ENCODE measurements at places on chromosomes 3 and 15.

DNA sequence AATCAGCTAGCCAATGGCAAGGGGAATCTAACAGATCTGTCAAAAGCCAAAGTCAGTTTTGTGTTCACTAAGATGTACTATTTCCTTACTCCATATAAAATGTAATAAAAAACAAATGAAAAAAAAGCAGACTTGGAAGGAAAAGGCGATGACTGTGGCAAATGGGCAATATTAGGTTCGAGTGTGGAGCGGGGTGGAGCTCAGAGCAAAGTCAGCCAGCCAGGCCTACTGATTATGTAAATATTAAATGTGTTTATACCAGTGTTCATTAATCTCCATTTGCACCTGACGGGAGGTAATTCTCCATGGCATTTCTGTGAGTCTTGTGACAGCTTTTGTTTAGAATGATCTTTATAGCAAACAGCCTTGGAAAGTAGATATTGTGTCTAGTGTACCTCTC, 96.2 kb upstream of the KCNMB2 start:
- DNase-seq, result no peak

DNA sequence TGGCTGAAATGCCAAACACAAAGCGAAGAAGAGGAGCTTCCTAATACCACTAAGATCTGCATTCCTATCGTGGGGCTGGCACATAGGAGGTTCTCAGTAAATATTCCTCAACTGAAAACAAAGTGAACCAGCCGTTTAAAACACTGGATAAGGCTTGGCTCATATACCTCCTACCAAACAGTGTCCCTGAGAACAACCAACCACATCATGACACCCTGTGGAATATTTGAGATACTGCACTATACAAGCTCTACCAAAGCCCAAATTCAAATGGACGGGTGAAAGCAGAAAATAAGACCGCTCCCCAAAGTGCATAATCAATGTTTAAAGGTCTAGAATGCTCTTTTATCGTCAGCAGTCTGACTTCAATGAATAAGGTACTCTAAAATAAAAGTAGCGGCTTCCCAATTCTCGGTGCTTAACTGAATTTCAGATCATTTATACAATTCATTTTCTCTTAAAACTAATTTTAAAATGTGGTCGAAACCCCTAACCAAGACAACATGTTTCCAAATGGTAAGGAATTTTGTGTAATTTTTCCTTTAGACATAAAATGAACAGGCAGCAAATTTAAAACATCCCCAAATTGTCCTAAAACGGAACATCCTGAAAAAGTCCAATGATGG, 425.8 kb downstream of the ERC2 start:
- DNase-seq, result no peak

DNA sequence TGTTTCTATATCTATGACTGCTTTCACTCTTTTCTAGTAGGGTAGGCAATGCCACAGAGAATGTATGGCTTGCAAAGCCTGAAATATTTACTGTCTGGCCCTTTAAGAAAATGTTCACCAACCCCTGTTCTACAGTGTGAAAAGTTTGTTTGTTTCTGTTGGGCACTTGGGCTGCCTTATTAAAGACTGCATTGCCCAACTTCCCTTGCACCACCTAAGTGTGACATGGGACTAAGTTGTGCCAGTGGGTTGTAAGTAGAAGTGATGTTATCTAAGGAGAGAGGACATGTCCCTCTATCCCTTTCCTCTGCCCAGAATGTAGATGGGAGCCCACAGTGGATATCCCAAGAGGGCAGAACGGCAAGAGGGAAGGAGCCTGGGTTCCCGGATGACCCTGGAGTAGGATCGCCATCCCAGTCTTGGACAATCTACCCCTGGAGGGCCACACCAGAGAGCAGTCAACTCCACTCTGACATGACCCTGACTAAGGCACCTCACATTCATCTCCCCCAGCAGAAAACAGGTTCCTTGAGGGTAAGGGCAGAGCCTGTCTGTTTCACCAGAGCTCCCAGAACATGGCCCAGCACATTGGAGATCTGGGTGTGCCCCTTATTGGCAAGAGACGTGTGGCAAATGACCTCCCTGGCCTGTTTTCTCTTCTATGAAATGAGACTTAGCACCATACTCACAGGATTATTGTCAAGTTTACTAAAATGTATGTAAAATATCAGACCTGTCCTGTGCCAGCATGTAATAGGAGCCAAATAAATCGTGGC, 138.8 kb downstream of the SMAD6 start:
- no peak for DNase-seq

GRCh38 chr15:37893309-37893708, 41.1 kb upstream of the TMCO5A start:
- DNase-seq, result no peak

DNA sequence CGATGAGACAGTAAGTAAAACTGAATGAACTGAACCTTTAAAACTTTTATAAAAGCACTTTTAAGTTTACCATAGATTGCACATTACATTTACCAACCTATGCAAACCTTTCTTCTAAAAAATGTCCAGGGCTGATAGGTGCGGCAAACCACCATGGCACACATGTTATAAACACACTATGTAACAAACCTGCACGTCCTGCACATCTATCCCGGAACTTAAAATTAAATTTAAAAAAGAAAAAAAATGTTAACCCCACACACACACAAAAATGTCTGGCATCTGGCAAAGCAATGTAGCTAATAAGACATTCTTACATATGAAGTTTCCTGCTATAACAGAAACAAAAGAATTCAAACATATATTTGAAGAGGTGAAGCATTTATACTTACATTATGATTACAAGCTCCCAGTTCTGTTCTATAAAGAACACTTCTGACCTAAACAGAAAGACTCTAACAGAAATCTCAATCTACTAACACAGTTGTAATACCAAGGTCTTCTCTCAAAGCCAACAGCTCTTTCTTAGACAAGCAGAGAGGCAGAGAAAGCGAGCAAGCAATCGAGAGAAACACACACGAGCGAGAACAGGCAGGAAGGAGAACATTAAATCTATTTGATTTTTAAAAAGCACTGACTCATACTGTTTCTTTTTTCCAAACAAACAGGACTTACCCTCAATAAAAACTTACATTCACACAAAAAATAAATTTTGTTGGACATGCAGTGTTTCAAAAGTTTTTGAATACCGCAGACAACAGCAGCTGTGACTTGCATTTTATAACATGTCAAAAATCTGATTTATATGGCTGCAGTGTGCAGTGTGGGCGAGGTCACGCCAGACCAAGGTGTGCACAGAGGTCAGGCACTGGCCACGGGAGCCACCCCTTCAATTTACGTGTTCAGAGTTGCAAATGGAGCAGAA, at the start of gene NRG4:
NRG4 (minus strand) TSS at position 798 of the 925 bp plus-strand sequence. CDS start 1,194 bp downstream, outside the sequence.
- DNase-seq, result no peak

DNA sequence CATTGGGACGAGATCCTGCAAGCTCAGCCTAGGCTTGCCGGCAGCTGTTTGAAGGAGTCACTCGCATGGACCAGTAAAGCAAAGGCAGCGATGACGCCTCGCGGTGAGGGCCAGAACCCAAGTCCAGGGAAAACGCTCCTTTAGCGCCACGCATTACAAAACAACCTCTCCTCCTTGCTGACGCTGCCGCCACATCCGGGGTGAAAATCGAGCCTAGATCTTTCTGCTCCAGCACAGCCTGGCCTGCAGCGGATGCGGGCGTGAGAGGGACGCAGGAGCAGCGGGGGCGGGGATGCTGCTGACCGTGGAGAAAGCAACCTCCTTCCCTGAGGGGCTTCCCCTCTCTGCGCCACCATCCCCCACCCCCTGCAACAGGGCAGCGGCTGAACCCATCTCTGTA, 46.7 kb downstream of the CASR start:
- DNase-seq, result no peak

- DNase-seq, result no peak
Measured at GRCh38 chr15:43029476-43029875, 76.4 kb downstream of the UBR1 start.

GRCh38 chr3:67402873-67403272, 251.5 kb downstream of the SUCLG2 start:
- no peak for DNase-seq

DNA sequence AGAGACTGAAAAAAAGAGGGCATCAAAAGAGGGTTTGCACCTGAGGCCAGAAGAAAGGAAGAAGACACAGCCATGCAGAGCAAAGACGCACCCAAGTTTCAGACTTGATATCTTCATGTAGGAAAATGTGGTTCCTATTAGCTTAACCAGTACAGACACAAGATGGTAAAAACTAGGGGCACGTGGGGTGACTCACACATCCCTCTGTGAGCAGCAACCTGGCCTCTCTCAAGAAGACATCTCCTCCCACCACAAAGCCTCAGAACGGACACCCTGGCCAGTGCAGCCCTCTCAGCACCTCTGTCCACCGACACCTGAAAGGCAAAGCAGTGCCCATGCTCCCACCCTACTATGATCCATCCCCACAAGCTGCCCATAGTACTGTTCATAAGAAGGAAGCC, 33.3 kb downstream of the GLB1 start:
- no peak for DNase-seq

- DNase-seq, result no peak
Measured at GRCh38 chr3:116264546-116265319, 180.6 kb downstream of the LSAMP start.

DNA sequence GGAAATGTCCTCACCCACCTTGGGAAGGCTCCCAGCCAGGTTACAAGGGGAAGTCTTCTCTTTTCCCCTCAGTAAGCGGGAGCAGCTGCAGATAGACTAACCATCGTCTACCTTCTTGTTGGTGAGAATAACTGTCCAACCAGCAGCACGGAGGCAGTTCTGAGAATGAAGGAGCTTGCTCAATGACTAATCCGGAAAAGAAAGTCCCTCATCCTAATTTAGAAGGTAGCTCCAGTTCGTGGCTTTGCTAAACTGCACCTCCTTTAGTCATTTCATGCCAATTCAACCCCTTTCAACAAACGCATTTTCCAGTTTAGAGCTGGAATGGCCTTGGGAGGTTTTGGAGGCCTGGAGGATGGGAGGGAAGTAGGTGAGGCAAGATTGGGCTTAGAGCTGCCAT, 527.4 kb upstream of the PROK2 start:
- no peak for DNase-seq
